ENCODE measurements at places on chromosomes 13 and 19.

DNA sequence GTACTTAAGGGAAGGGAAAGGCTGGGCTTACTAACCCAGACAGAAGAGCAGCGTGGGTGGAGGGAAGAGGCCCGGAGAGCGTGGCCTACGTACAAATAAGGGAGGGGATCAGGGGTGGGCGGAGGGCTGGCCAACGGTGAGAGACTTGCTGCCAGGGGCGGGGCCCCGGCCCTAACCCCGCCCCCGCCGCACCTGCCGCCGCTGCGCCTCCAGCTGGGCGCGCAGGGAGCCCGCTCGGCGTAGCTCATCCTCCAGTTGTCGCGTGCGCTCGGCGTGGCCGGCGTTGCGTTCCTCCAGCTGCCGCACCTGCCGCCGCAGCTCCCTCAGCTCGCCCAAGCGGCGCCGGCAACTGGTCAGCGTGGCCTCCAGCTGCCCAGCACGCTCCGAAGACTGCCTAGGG lies 5.7 kb downstream of the HOOK2 start:
- DNase-seq: peak; percentile 36

GRCh38 chr13:99991828-99992775 lies 10.5 kb downstream of the ZIC2 start:
- DNase-seq: no peak

- DNase-seq: no peak
Measured at GRCh38 chr13:113142876-113143275, 15.6 kb upstream of the PROZ start.

- DNase-seq: no peak
Measured at GRCh38 chr13:87129602-87130300, 541.4 kb upstream of the SLITRK5 start.

DNA sequence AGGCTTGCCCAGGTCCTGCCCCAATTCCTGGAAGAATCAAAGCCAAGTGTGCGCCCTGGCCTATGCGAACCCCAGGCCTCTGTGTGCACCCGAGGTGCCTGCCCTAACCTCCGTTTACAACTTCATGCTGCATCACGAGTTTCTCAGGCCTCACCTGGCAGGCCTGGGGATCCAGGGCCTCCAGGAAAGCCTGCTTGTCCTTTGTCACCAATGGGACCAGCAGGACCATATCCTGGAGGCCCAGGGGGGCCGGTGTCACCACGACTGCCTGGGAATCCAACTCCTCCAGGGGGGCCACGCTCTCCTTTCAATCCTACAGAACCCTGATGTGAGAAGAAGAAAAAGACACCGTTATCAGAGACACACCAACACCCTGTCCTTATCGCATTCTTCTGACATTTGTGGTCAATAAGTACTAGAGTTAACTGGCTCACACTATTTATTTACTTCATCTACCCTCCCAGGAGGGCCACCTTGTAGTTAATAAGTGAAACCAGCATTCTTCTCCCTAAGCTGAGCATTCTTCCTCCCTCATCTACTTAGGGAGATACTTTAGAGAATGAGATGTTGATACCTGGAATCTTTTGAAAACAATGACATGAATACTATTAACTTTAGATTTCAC lies 120.6 kb downstream of the COL4A1 start:
- no peak for DNase-seq

GRCh38 chr19:38507551-38508127 lies 74.1 kb downstream of the RYR1 start:
- DNase-seq: no peak

DNA sequence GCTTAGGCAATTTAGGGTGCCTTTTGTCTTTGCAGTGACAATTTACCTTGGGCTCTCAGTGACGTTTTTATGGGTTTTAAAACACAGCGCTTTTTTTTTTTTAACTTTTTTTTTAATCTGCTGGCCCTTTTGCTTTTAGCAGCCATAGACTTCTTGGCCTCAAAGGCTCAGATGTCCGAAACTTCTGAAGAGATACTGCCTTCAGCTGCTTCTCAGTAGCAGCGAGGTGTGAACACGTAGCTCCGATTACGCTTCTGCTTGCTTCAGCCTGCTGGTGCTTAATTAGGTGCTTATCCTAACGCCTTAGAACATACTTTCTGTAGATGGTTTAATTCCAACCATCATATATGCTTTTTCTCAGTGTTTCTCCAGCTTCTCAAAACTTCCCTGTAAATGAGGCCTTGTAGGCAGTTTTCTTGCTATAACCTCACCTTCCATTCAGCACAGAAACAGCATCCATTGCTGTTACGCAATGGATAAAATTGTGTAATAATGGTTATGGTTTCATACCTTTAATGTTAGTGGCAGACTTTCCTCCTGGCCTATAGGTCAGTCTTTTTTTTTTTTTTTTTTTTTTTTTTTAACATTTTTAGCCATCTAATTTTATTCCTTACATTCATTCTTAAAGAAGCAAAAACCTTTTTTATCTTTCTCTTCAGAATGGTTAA lies 723.9 kb downstream of the GPC5 start:
- no peak for DNase-seq

GRCh38 chr13:113474179-113474578 lies 16.3 kb downstream of the DCUN1D2 start:
- DNase-seq: no peak

GRCh38 chr19:27935669-27936068 lies 1277.3 kb downstream of the UQCRFS1 start:
- no peak for DNase-seq

DNA sequence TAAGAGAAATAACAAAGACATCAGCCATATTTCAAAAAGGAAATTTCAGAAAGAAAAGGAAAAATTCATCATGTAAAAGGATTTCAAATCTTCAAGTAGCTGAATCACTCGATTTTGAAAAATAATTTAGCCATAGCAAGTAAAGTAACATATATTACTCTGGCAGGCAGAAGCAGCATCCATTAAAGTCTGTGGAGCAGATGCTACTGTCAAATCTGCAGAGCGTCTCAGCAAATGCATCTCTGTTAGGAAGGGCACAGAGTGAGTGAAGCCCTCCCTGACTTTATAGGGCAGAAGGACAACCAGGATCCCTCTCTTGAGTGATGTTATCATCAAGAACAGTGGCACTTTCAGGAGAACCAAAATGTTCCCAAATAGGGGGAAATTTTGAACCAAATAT lies 445.5 kb downstream of the EFNB2 start:
- DNase-seq: no peak

GRCh38 chr19:36101550-36102327 lies 9.2 kb upstream of the OVOL3 start:
- DNase-seq: no peak

DNA sequence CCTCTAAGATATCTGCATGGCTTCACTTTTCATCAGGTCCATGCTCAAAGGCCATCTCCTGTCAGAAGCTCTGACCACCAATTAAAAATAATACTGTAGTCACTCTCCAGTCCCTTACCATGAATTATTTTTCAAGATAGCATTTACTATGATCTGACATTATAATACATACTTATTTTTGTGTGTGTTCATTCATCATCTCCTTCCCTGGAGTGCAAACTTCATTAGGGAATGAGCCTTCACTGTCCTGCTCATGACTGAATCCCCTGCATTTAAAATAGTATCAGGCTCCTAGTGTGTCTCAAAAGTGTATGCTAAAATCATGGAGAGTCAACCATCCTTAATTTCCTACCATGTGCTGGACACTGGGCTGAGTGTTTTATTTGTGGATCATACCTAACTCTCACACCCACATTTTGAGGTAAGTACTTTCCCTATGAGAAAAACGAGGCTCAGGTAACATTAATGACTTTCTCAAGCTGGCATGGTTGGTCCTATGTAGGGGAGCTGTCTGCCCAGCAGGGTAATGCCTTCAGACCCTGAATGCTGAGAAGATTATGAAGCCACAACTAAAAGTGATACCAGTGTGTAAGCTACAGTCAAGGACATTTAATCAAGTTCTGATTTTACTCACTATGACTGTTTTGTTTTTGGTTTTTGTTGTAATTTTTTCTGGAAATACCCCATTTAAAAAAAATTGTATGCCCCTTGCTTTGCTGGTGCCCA lies 16.3 kb downstream of the PLA2G4C start:
- DNase-seq: no peak

All from hematopoietic multipotent progenitor cell treated with erythropoietin and hydrocortisone succinate and interleukin-3 and kit ligand, for 8 days (in vitro differentiated cells).